ENCODE measurements at places on chromosomes 12 and 14. TPM values are rescaled to one million over a fixed set of nuclear protein-coding genes. Genes with fewer than 3 reads are reported as not detected.

- DNase-seq = no peak
Measured at GRCh38 chr12:70721656-70722357, 84.6 kb upstream of the PTPRB start.

DNA sequence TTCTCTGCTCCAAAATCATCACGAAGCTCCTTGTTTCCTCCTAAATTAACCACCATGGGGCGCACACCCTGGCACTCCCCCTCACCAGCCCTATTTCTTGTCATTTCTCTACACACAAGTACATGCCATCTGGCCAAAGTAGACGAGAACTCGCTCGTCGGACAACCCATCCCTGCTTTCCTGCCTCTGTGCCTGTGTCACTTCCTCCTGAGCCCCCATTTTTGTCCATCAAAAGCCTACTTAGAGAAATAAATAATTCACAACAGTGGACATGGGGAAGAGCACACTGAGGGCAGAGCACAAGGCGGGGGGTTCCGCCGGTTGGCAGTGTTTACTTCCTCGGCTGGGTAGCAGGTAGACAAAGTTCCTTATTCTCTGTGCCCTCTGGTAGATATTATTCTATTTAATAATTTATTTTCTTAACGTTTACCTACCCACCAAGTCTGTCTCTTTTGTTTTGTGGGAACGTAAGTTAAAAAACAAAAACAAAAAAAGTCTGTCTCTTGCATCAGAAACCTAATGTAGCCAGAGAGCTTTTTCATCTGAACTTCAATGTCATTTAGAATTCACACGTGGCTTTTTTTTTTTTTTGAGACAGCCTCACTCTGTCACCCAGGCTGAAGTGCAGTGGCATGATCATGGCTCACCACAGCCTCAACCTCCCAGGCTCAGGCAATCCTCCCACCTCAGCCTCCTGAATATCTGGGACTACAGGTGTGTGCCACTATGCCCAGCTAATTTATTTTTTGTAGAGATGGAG, 6.0 kb downstream of the VPS37B start:
- DNase-seq = no peak

- no peak for DNase-seq
Measured at GRCh38 chr14:69152902-69153151, at the start of gene DCAF5. Gene DCAF5, minus strand, starts transcription at chr14:69153119. Its CDS starts 141 bp downstream, at chr14:69152978.

GRCh38 chr14:61568572-61569011, 126.7 kb upstream of the HIF1A start:
- peak; percentile 80 for DNase-seq

- DNase-seq = no peak
Measured at GRCh38 chr12:117524806-117525205, 163.4 kb upstream of the NOS1 start.

- no peak for DNase-seq
Measured at GRCh38 chr14:95504135-95505029, 12.1 kb downstream of the SYNE3 start.

DNA sequence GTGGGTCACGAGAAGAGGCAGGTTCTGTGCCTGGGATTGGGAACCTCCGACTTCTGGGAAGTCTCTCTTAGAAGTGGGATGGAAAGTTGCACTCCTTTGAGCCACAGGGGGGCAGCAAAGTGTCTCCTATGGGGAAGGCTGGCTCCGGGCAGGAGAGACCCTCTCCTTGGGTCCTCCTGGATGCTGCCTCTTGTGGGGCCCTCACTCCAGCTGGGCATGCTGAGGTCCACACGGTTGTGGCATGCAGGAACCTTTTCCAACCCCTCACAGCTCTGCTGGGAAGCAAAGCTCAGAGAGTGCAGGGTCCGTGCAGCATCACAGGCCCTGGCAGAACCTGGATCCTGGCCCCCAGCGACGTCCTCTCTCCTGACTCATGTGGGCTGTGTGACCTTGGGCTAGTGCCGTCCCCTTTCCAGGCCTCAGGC, 17.4 kb downstream of the SDSL start:
- DNase-seq = no peak

GRCh38 chr14:85223667-85224066, 306.3 kb upstream of the FLRT2 start:
- DNase-seq = no peak

DNA sequence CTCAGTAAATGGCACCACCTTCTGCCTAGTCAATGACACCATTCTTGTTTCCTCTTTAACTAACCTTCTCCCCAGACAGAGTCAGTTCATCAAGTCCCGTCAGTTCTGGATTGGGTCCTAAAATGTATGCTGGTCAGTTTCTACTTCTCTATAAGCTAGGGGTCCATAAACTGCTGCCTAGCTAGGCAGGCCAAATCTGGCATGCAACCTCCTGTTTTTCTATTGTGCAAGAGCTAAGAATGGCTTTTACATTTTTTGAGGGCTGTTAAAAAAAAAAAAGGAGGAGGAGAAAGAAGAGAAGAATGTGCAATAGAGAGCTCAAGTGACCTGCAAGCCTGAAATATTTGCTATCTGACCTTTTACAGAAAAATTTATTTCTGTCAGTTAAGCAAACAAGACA, 6.4 kb upstream of the TMED10 start:
- DNase-seq = no peak

DNA sequence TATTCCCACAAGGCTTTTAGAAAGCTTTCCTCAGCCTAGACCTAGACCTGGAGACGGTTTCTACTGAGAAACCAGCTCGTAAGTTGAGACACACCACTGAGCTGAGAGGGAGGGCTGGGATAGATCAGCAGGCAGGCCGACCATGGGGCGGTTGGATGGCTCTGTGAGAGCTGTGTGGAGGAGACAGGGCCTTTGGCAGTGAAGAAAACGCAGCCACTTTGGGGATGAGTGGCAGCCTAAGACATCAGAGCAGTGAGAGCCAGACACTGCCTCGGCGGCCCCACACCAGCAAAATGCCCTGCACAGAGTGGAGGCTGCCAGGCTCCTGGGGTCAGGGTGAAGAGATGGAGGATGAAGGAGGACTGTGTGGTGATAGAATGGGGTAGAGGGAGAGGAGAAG, 46.0 kb downstream of the CACNA2D4 start:
- no peak for DNase-seq

DNA sequence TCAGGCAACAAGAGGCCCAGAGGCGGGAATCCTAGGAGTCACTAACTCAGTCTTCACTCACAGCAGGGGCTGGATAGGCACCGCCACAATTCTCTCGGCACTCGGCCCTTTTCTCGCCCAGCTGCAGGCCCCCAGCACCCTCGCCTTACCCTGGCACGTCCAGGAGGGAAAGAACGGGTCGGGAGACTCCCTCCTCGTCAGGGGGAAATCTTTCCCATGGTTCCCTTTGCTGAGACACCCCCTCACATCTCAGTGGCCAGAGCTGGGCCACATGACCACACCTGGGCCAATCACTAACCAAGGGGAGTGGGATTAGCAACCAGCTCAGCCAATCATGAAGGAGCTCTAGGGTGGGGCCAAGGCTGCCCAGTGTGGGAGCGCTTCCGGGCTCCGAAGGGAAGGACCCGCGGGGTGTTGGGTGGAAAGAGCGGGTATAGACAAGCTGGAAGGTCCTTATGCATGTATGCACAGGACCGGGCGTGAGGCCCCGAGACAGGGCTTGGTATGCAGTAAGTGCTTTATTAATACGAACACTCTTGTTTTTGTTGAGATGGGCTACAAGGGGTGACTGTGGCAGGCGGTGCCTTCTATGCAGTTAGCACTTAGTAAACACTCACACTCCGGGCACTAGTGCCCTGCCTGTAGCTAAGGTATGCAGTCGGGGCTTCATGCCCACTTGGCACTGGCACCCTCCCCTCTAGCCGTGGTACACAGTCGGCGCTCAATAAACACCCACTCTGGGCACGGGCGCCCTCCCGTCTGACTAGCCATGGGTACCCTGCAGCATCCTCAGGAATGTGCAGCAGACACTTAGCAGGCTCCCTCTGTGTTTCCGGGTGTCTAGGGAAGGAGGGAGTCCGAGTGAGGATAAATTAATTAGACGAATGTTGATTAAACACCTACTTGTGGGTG, 40.3 kb downstream of the ADGRD1 start:
- no peak for DNase-seq

DNA sequence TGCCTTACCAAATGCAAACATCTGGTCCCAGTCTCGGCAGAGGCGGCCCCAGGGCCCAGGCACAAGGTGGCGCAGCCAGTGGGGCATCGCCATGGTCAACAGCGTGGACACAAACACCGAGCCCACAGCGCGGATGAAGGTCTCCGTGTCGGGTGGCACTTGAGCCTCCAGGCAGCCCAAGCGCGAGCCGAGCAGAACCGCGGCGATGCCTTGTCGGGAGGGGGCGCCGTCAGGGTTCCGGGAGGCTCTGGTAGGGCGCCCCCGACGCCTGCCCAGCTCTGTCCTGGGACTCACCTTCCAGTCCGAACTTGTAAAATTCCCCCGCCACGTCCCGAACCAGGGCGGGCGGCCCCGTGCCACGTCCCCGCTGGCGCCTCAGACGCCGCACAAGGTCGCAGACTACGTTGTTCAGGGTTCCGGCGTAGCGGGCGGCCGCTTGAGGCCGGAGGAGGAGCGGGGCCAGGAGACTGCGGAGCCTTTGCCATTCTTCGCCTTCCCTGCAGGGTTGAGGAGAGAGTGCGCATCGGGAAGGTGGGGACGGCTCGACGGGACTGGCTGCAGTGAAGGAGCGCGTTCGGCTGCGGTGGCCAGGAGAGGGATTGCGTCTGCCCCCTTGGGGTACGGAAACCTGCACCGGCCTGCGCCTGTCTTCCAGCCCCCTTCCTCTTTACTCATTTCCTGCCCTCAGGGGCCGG, 1.7 kb downstream of the CYP27B1 start:
- DNase-seq = peak; percentile 74

GRCh38 chr12:94205822-94206221, 57.4 kb downstream of the PLXNC1 start:
- DNase-seq = no peak

- no peak for DNase-seq
Measured at GRCh38 chr12:105231396-105231795, 4.6 kb downstream of the APPL2 start.

EEA1 gene
- 15.4 TPM for total RNA-seq

KRT77 gene
- not detected for total RNA-seq

PMEL gene
- total RNA-seq = not detected

FAM181A gene
- not detected for total RNA-seq

TMEM132C gene
- not detected for total RNA-seq

Measured in activated naive CD8-positive, alpha-beta T cell treated with anti-CD3 and anti-CD28 coated beads, Interleukin-2, amount 10 ng/mL, durations not matched to agents 7 days and 5 days (primary cell).